Omental fat pad (tissue), 4 donors: ENCODE measurements at places on chromosomes 1 and 21.

- no peak for DNase-seq
Observed at GRCh38 chr1:13951793-13952751, 252.1 kb downstream of the PRDM2 start.

DNA sequence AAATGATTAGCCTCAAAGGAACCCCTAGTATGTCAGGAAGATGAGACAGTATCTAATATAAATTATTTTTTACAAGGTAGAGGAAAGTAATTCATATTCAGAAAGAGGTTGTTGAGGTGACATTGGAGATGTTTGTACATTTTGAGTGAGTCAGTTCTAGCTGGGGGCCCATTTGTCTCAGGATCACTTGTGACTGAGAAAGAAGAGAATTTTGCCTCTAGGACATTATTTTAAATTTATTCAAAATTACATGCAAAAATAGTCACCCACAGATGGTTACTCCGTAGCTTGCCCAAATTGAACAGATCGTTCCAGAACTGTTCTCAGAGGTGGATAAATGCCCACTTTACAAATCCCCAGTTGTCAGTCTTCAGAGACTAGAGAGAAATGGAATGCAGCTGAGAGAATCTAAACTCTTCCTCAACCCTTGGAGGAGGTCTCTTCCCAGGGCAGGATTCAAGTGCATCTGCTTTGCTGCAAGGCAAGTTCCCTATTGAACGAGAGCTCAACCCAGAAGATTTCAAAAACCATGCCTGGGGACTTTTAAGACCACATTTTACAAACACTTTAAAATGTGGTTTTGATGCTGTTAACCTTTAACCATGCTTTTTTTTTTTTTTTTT, 987.8 kb upstream of the ADAMTS5 start:
- no peak for DNase-seq

DNA sequence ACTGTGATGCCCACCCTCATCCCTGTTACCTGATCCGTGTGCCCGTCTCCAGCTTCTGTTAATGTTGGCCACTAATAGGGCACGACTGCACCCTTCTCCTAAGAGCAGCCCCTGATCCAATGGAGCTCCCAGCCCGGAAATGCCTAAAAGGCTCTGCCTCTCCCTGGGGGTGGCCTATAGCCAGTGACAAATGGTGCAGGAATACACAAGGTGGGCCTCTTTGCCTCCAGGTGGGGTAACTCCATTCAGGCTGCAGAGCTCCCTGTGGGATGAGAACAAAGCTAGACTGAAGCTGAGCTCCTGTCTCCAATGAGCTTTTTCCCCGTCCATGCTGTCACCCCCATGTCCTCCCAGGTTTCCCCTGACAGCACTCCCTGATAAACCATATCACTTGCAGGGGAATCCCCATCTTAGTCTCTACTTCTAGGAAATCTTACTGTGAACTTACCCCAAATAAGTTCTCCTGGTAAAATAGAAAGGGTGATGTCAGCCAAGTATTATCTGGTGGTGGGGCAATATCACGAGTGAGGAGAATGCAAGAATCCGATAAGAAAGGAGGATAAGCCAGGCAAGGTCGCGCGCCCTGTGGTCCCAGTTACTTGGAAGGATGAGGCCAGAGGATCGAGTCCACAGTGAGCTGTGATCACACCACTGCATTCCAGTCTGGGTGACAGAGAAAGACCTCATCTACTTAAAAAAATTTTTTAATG, 18.6 kb downstream of the S100A7A start:
- DNase-seq = no peak

GRCh38 chr1:239126884-239127283, 259.5 kb upstream of the CHRM3 start:
- DNase-seq = no peak

- no peak for DNase-seq
Observed at GRCh38 chr1:42592811-42593210, 65.4 kb upstream of the PPIH start.
